ENCODE measurements at places on chromosomes 5 and 9. TPM values are rescaled to one million over a fixed set of nuclear protein-coding genes. Genes with fewer than 3 reads are reported as not detected.

PCDHB13 gene
- 0.17 TPM for total RNA-seq

IZUMO3 gene
- not detected for total RNA-seq

STK32A gene
- 3.0 TPM for total RNA-seq

DNA sequence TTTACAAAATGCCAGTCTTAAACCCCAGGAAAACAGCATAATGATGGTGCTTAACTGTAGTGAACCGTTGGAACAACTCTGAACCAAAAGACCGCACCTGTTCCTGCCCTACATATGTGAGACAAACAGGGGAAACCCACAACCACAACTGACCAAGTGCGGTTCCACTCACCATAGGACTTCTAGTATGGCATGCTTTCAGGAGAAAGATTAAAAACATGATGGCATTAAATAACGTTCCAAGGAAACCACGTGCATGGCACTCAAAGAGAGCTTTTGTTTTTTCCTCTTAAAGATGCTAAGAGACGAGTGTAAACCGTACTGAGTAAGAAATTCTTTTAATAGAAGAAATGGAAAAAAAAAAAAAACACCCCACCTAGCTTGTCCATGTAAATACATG lies 119.8 kb downstream of the SSBP2 start:
- DNase-seq: no peak

GRCh38 chr5:172336264-172336663 lies 52.7 kb upstream of the UBTD2 start:
- DNase-seq: no peak

GRCh38 chr9:19464061-19464763 lies 55.4 kb downstream of the ACER2 start:
- DNase-seq: no peak
